CD8-positive, alpha-beta memory T cell (primary cell): ENCODE measurements at places on chromosomes 2 and 18.

- no peak for DNase-seq
Measured at GRCh38 chr2:26735883-26736588, 28.0 kb upstream of the SLC35F6 start.

DNA sequence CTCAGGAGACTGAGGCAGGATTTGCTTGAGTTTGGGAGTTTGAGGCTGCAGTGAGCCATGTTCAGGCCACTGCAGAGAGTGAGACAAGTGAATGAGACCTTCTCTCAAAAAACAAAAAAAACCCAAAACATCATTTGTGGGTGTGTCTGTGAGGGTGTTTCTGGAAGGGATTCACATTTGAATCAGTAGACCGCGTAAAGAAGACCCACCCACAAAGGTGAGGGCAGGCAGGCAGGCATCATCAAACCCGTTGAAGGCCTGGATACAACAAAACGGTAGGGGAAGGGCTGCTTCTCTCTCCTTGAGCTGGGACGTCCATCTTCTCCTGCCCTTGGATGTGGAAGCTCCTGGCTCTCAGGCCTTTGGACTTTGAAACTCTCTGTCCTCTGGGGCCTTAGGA lies 25.4 kb downstream of the CDKL4 start:
- no peak for DNase-seq

DNA sequence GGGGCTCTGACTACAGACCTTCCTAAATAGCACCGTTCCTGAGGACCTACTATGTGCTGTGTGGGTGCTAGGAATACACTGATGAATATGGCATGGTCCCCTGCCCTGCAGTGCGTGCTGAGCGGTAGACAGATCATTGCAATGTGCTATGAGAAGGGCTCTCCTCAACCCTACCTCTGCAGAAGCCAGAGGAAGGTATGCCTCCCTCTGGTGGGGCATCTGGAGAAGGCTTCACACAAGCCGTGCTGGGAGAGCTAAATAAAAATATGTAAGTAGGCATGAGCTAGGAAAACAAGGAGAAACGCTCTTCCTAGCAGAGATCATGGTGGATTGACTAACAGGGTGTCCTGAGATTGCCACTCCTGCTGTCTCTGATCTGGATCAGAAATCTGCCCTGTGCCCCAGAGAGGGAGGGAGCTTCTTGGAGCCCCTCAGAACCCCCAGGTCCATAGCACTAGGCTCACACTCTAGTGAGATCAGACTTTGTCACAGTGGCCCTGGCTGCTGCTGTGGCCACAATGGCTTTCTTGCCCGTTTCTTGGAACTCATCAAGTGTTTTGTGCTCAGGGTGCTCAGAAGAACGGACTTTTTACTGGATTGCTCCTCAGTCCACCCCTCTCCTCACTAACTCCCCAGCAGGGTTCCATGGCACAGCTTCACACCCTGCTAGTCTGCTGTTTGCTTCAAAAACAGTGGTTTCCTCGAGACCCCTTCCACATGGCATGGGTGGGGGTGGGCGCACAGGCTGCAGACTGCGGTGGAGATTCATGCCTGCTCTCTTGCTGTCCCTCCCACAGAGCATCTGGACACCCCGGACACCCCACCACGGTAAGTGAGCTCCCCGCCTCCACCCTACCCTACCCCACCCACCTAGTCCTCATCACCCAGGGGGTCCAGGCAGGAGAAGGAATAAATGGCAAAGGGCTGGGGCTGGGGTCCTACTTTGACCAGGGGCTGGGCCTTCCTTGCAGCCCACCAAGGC lies 14.2 kb downstream of the SIGLEC15 start:
- no peak for DNase-seq

GRCh38 chr18:55244546-55244945 lies 285.3 kb upstream of the CCDC68 start:
- DNase-seq, result no peak

DNA sequence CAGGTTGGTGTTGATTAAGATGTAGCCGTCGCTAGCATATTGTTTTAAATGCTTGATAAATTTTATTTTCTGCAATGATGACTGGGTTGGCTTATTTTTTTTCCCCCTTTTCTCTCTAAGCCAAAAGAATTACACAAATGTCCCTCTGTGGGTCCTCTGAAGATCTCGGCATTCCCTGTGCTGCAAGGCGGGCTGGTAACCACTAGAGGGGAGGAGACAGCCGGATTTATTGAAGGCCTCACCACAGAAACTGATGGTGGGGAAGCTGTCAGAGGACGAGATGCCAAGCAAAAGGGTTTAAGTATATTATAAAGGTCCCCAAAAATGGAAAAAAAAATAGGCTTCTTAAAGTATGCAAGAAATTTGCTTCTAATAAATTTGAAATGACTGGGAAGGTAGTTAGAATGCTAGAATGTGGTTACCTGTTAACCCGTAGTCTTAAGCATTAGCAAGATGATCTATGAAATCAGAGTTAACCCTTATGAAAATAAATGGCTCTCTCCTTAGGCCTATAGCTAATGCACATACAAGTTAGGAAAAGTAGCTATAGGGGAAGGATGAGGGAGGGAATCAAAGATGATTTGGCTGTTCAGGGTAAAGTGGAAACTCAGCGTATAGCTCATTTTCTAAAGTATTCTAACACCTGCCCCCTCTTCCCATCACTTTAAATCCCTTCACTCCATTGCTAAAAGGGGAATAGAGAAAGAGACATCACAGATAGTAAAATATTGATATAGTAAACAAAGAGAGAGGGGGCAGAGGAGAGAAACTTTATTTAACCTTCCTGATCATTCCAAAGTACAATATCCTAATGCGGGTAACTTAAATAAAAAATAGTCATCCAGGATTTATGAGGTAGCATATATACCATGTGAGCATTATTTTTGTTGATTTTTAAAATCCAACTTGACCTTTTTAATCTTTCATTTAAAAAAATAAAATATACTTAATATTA lies 894.5 kb upstream of the POU3F3 start:
- no peak for DNase-seq

- DNase-seq, result no peak
Measured at GRCh38 chr2:139684286-139684860, 904.2 kb upstream of the NXPH2 start.

- DNase-seq, result no peak
Measured at GRCh38 chr18:9095297-9096006, 7.0 kb upstream of the NDUFV2 start.

- no peak for DNase-seq
Measured at GRCh38 chr2:225276207-225276606, 123.3 kb upstream of the NYAP2 start.

- DNase-seq, result no peak
Measured at GRCh38 chr18:79459946-79460480, 64.3 kb downstream of the NFATC1 start.

DNA sequence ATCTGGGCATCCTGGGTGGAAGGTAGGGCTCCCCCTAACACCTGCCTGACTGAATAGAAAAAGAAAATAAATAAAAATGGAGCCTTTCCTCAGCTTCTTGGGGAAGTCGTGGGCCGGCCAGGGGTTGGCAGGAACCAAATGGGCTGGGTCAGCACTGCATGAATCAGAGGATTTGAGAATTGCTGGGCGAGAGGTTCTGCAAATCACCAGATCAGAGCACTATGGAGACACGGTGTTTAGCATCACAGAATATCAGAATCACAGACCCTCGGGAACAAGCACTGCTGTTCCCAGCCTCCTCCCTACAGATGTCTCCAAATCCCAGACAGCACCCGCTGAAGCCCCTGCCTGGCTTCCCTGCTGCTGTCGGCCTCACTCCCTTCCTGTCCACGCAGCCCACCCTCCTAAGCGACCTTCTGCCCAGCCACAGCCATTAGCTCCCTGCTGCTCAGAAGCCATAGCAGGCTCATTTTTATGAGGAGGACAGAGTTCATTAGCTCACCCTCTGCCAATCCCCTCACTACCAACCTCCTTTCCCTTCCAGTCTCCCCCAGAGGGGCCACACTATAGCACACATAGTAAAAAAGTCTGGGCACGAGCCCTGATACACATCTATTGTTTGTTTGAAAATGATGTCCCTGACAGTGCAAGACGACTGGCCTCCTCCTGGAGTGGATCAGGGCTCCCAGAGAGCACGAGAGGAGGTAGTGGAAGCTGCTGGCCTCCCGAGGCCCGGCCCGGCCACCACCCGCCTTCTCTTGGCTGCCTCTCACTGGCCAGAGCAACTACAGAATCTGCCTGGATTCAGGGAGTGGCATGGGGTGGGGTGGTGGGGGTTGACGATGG lies 64.6 kb upstream of the TAF1B start:
- no peak for DNase-seq

GRCh38 chr2:230589025-230589424 lies 123.6 kb upstream of the CAB39 start:
- no peak for DNase-seq

DNA sequence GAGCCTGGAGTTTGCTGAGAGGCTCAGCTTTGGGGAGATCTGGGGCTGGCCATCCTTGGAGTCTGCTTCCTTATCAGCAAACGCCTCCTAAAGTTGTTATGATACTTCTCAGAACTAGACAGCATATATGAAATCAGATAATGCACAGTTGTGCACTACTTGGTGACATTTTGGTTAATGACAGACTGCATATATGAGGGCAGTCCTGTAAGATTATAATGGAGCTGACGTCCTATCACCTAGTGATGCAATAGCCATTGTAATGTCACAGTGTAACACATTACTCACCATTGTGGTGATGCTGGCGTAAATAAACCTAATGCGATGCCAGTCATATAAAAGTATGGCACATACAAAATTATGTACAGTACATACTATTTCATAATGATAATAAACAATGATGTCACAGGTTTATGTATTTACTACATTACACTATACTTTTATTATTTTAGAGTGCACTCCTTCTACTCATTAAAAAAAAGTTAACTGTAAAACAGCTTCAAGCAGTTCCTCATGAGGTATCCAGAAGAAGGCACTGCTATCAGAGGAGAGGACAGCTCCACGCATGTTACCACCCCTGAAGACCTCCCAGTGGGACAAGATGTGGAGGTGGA lies 298.1 kb upstream of the REV1 start:
- DNase-seq, result no peak

DNA sequence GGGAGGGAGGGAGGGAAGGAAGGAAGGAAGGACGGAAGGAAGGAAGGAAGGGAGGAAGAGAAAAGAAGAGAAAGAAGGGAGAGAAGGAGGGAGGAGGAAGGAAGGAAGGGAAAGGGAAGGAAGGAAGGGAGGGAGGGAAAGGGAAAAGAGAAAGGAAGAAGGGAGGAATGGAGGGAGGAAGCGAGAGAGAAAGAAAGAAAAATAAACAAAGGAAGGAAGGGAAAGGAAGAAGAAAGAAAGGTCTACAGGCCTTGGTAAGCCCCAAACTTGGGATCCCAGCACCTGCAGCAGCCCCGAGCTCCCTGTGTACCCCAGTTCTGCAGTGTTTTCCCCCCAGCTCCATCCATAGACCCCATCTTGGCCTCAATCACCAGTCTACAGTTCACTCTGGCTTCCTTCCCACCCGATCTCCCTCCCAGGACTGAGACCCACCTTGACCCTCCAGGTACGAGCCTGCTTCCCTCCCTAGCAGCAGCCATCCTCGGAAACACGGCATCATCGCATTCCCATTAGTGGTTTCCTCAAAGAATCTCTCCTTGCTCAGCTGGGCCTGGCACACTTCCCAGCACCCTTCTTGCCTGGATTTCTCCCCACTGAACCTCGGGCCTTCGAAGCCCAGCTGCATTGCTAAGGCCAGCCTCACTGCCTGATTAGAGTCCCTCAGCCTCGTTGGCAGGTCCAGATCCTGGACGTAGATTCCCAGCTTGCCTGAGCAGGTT lies 46.1 kb upstream of the SH3BP4 start:
- no peak for DNase-seq

- DNase-seq, result no peak
Measured at GRCh38 chr2:53568469-53568868, 199.1 kb upstream of the CHAC2 start.

GRCh38 chr2:143574069-143574468 lies 444.9 kb downstream of the ARHGAP15 start:
- DNase-seq, result no peak
